Stimulated activated CD4-positive, alpha-beta T cell treated with anti-CD3 and anti-CD28 coated beads, Interleukin-4, amount 100 ng/mL, for 48 hours (primary cell): ENCODE measurements at places on chromosomes 2 and 18.

DNA sequence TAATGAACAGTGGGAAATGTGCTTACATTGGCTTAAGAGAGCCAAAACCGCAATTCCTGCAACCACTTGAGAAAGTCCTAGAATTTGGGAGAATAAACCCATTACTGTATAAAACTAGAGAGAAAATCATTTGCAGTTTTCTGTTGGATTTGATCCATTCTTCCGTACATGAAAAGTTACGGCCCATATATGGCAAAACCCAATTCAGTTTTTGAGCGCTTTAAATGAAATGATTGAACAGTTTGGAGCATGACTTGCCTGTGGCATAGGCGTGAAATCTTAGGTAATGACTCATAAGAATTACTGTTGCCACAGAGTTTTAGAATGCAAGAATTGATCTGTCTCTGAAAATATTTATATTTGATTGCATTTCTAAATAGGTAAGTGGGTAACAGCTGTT, 52.0 kb downstream of the PHLPP1 start:
- DNase-seq, result no peak

GRCh38 chr2:46537624-46538295, 58.4 kb downstream of the TMEM247 start:
- DNase-seq, result no peak

GRCh38 chr2:74391209-74391579, 11.1 kb upstream of the DCTN1 start:
- DNase-seq, result no peak

- no peak for DNase-seq
Observed at GRCh38 chr2:10169581-10169980, 47.0 kb downstream of the RRM2 start.

- no peak for DNase-seq
Observed at GRCh38 chr2:38159191-38159590, 83.2 kb upstream of the CYP1B1 start.

GRCh38 chr2:81467096-81467495, 1162.5 kb upstream of the LRRTM1 start:
- no peak for DNase-seq

- no peak for DNase-seq
Observed at GRCh38 chr2:238320648-238321281, 447 bp downstream of the TRAF3IP1 start.

- DNase-seq, result no peak
Observed at GRCh38 chr2:200985799-200986198, 22.3 kb upstream of the ORC2 start.

- DNase-seq, result no peak
Observed at GRCh38 chr2:32375228-32375892, 18.5 kb downstream of the BIRC6 start.

GRCh38 chr2:143160732-143161707, 31.8 kb downstream of the ARHGAP15 start:
- no peak for DNase-seq

- DNase-seq, result peak; percentile 18
Observed at GRCh38 chr2:238061315-238062202, 758 bp downstream of the SCLY start.

DNA sequence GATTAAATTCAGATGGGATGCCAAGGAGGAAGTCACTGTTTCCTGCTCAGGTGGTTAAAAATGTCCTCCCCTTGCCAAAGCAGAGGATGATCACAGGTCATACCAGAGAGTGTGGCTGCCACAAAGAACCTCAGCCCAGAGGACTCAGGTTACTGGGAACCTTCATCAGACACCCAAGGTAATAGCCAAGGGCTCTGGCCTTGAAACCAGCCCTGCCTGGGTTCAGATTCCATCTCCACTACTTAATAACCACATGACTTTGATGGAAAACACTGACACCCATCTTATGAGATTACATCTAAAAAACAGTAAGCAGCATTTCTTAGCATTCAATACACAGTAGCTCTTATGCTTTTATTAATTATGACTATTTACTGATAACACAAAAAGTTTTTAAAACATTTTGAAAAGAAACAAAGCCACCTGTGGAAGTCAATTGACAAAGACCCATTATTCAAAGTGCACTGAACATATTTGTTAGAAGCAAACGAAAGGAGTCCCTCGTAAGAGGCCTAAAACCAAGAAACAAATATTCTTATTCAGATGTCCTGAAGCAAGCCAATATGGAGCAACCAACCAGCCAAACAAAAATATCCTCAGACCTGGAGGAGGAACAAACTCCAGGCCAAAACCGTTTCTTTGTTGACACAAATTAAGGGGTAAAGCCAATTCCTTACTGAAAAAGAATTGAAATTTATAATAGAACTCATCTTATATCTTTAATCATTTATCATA, 241.5 kb downstream of the RNF152 start:
- no peak for DNase-seq

DNA sequence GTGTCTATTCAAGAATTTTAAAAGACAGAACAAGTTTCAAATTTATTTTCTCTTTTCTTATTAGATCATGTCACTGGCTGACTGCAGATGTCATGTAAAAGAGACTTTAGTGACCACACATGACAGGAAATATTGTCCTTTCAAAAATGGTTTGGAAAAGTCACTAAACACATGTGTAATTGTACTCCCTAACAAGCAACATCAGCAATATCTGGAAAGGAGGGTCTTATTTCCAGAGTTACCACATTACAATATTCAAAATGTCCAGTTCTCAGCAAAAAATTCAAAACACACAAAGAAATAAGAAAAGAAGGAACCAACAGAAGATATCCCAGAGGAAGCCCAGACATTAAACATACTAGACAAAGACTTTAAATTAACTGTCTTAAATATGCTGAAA, 197.1 kb downstream of the EN1 start:
- DNase-seq, result no peak

DNA sequence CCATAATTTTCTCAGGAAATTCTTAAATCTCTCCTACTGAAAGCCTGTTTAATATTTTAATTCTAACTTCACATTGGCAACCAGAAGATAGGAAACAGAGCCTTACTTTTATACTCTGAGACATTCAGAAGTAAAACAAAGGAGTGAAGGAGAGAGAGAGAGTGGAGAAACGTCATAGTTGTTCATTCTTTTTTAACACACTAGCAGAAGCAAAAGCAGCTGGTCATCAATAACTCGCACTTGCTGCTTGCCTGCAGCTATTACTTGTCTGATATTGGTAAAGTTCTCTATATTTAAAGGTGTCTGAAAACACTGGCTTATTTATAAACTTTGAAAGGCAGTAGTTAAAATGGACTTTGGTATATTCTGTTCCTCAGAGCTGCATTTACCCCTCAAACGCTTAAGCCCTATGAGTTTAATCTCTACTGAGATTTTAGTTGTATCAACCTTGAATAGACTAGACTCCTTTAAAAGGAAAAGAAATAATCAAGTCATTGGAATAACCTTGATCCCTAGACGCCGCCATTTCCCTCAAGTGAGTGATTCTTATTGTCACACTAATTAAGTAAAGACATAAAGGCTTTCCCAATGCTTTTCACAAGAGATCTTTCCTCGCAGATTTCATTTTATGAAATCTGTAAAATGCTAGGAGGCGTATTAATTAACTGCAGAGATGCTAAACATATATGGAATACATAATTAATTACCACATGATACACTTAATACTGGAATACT, 182.0 kb downstream of the PID1 start:
- no peak for DNase-seq

DNA sequence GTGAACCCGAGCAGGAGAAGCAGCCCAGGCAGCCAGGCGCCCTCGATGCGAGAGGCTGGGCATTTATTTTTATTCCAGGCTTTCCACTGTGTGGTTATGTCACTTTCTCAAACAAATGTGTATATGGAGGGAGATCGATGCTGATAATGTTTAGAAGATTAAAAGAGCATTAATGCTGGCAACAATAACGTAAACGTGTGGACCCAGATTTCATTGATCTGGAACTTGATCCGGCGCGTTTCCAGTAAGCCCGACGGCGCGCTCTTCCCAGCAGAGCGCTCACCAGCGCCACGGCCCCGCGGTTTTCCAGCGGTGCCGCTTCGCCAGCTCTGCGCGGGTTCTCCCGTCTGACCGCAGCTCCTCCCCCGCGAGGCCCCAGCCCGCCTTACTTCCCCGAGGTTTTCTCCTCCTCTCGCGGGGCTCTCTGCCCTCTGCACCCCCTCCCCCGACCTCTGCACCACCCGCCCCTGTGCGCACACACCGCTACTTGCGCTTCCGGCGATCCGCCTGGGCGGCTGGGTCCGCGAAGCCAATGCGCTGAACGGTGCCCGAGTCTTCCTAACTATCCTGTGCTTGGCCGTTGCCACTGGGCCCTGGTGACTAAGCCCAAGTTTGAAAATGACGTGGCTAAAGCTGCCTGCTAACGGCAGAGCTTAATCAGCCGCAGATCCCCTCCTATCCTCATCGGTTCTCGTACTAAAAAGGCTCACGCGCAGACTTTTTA, 6.1 kb downstream of the ONECUT2 start:
- DNase-seq, result no peak

DNA sequence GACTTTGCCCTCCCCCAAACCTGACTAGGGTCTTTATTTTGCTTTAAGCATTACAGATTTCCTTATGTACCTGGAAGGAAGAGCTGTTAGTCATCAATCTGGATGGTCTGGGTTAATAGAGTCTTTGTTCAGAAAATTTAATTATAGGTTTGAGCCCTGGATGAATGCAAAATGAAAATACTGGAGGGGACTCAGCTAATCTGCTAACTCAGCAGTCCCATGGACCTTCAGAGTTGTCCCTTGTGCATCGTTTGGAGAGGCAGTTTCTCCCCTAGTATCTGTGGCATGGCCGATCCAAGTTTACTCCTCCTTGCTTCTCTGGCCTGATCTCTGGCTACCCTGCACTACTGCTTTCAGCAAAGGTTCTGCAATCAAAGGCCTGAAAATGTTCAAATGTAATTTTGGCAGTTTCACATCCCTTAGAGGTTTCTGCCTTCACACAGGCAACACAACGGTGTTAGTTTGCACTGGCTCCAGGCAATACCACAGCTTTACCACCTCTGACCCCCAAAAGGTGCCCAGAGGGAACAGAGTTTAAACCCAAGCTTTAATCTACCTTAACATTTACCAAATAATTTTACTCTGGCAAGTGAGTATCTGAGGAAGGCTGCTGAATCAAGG, 134.3 kb downstream of the THADA start:
- DNase-seq, result no peak

- no peak for DNase-seq
Observed at GRCh38 chr18:56748698-56749268, 97.6 kb downstream of the WDR7 start.

DNA sequence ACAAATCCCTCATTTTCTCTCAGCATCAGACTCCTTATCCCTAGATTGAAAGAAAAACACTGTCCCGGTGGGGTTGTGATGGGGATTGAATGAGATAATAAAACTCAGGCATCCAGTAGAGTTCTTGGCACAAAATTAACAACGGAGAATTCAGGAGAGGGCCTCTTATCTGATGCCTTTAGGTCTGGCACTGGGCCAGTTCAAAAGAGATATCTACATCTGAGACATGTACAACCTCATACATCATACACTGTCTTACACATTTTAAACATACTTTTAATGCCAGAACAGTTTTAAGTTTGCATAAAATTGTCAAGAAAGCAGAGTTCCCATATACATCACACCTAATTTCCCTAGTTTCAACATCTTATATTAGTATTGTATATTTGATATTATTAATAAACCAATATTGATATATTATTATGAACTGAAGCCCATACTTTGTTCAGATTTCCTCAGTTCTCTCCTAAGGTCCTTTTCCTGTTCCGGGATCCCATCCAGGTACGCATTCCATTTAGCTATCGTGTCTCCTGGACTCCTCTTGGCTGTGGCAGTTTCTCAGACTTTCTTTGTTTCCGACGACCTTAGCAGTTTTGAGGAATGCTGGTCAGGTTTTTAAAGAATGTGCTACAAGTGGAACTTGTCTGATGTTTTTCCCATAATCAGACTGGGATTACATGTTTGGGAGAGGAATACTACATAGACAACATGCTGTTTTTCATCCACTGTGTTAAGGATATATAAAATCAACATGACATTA, 27.8 kb downstream of the NXPH2 start:
- DNase-seq, result no peak

DNA sequence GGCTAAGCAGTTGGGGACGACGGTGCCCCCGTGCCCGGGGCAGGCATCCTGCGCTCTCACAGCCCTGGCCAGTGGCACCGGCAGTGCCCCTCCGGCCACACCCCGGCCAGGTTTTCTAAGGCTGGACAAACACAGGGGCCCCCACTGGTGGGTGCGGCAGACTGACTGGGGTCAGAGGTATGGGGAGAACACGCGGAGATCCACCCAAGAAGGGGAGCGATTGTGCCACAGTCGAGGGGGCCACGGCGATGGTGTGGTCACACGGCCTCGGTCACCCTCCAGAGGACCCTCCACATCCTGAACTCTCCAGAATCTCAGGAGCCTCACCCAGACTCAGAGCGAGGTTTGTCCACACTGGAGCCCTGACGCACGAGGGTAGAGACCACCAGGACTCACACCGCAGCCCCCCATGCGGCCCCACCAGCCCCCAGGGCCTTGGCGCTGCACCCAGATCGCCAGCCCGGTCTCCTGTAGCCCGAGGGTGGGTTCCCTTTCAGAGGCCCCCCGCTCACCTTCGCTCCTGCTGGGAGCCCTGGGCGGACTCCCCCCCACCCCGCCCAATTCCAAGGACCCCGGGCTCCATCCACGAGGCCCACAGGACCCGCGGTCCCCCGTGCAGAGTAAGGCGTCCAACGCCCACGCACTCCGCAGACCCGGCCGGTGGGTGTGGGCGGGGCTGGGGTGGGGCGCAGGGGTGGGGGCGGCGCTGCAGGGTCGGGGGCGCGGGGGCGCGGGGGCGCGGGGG, 15.2 kb downstream of the PDCD1 start:
- no peak for DNase-seq
